Activated CD4-positive, alpha-beta T cell treated with anti-CD3 and anti-CD28 coated beads, Interleukin-2, Interleukin-4, amounts not matched to agents 100 ng/mL and 50 ng/mL, durations not matched to agents 16 hours and 8 hours (primary cell): ENCODE measurements at places on chromosomes 1 and 21.

GRCh38 chr1:67892476-67893125, 59.3 kb upstream of the GNG12 start:
- no peak for DNase-seq

DNA sequence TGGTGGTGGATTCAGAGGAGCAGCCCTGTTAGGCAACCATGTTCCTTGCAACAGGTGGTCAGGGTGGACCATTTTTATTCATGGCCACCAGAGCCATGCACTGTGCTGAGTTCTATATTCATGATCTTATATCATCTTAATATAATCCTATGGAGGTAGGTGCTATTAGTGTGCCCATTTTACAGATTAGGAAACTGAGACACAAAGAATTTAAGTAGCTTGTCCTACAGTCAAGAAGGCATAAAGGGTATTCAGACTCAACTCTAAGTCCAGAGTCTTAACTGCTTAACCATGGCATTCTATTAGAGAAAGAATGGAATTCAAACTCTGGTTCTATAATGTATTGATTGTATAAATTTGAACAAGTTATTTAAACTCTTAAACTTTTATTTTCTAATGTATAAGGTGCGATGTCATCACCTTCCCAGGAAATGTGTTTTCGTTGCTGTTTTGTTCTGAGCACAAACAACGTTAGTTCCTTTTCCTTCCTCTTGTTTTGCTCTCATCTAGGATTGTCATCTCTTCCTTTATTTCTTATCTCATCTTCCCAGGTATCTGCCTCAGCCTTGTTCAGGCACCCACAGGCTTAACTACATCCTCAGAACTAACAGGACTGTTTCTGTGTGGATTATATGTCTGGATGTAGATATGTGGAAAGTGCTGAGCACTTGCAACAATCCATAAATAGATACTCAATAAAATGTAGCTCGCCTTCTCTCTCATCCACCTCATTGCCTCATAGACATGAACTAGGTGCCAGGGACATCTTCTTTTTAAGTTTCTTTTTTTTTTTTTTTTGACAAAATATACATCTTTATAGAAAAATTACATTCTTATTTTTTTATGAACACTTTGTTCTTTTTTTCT, 207.1 kb downstream of the NFIA start:
- no peak for DNase-seq

DNA sequence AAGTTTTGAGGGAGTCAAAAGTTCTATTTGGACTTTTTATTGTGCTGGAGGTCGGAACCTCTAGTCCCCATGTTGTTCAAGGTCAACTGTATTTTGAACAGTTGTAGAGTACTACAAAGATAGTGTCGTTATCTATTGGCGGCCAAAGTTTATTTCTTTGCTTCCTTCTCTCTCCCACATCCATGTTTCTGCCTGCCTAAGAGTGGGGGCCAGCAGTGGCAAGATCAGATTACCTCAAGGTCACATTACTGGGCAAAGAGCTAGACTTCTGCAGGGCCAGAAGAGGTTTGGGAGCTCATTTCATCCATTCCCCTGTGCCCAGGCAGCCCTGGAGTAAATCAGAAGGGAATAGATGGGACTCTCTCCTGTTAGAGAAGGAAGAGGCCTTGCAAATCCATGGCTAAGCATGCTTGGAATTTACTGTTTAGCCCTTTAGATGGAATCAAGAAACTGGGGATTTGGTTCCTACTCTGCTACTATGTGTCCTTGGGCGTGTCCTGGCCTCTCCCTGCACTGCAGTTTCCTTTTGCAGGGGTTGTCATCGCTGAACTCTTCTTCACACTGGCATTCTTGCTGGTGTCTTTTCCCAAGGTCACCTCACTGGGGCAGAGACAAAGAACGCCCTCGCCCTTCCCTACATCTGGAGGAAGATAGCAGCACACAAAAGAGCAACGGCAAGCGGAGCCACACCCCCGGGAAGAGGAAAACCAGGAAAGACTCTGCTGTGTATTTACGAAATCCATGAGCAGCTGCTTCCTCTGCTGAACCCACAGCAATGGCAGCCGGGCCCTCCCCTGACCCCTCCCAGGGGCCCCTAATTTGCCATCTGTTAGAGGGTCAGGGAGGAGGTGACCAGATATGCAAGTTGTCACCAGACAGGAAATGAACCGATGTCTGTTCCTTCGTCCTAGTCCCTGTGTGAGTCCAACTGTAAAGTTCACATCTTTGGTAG, 73.3 kb downstream of the PLPP3 start:
- no peak for DNase-seq

GRCh38 chr1:244854166-244854565, 10.2 kb downstream of the HNRNPU start:
- DNase-seq, result no peak

GRCh38 chr1:39491146-39491921, at the start of gene BMP8A:
BMP8A (plus strand) TSS chr1:39491636; CDS start chr1:39491992, 356 bp downstream.
- peak; percentile 42 for DNase-seq

GRCh38 chr21:32459972-32460371, 47.5 kb downstream of the EVA1C start:
- DNase-seq, result no peak
